ENCODE measurements at places on chromosomes 11 and 22.

DNA sequence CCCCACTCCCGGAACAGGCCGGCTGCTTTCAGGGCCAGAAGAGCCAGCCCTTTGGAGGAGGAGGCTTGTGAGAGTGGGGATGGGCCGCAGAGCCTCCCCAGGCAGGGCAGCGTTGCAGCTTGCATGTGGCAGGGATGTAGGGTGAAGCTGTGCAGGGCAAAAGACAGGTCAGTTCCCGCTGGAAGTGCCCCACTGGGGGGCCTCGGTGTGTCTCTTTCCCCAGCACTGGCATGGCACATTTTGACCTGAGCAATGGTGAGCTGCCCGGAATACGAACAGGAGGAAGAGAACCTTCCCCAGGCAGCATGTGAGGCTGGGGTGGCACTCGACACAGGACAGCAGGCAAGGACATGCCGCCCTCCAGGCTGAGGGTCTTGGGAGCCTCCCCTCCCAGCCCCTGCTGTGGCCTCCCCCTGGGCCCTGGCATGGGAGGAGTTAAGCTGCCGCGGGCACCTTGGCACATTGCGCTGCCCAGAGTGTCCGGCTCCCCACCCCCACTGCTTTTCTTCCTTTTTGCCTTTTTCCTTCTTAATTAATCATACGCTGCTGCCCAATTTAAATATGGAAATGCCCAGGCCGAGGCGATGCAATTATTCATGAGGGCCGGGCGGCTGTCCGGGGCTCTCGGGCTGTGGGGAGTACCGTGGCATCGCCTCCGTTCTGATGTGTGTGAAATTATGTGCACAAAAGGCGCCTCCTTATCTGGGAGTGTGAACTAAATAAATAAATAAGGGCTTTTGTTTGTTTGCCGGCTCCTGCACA, 76.0 kb upstream of the WNT7B start:
- no peak for DNase-seq

GRCh38 chr11:13868710-13869397, 93.7 kb upstream of the SPON1 start:
- no peak for DNase-seq

- no peak for DNase-seq
Measured at GRCh38 chr22:29780748-29781676, 13.8 kb downstream of the UQCR10 start.

GRCh38 chr11:69204941-69205742, 49.4 kb downstream of the SMIM38 start:
- no peak for DNase-seq

DNA sequence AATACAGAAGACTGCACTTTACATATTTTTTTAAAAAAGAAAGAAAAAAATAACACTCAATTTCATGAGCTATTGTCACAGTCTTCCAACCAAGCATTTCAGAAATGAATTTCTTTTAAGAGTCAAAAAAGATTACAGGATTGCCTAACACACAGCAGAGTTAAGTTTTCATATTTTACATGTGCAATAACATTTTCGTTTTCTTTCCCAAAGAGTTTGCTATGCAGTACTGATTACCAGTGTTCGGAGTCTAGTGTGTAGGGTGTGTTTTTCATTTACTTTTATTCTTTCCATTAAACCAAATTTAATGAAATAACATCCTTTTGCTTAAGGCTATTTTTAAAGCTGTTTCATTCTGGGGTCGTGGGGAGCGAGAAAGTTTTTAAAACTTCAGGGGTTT, 53.2 kb downstream of the MN1 start:
- no peak for DNase-seq
